ENCODE measurements at places on chromosomes 12 and 14. TPM values are rescaled to one million over a fixed set of nuclear protein-coding genes. Genes with fewer than 3 reads are reported as not detected.

DNA sequence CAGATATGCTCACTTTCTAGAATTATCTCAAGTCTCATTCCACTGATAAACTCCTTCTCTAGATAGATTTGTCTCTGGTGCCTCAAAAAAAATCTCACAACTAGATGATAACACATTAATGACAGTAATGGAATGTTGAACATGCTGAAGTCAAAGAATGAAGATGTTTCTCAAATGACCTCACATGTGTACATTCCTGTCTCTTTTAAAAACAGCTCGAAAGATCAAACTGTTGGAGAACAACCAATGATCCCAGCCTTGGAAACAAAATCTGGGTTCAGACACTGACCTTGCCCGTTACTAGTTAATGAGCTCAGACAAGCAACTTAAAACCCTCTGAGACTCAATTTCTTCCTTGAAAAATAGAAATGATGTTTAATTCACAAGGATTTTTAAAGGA, 44.7 kb upstream of the KCNJ8 start:
- H3K4me3 ChIP-seq: no peak overlapping the region
- no peaks in the 10 kb centered on the region for H3K4me1 ChIP-seq
- H3K27me3 ChIP-seq: no peaks in the 10 kb centered on the region
- no peak overlapping the region for H3K27ac ChIP-seq
- no peak for DNase-seq
- H3K36me3 ChIP-seq: no peaks in the 10 kb centered on the region

GRCh38 chr12:8829621-8830020, 7.2 kb downstream of the A2ML1 start:
- no peaks in the 10 kb centered on the region for H3K27me3 ChIP-seq
- H3K4me1 ChIP-seq: no peaks in the 10 kb centered on the region
- no peaks in the 10 kb centered on the region for H3K36me3 ChIP-seq
- H3K27ac ChIP-seq: no peak overlapping the region
- no peak for DNase-seq
- no peak overlapping the region for H3K4me3 ChIP-seq

GRCh38 chr14:89650077-89650978, 233.3 kb upstream of the FOXN3 start:
- H3K4me1 ChIP-seq: no peaks in the 10 kb centered on the region
- no peak overlapping the region for H3K4me3 ChIP-seq
- no peaks in the 10 kb centered on the region for H3K36me3 ChIP-seq
- DNase-seq: no peak
- no peaks in the 10 kb centered on the region for H3K27me3 ChIP-seq

GRCh38 chr14:52895000-52895399, 55.9 kb downstream of the FERMT2 start:
- H3K27me3 ChIP-seq: no peaks in the 10 kb centered on the region
- no peak overlapping the region for H3K4me3 ChIP-seq
- no peak overlapping the region for H3K27ac ChIP-seq
- no peak for DNase-seq
- H3K36me3 ChIP-seq: peaks cover 47% of the 10 kb centered on the region

GRCh38 chr12:2749580-2749979, 45.2 kb upstream of the FKBP4 start:
- H3K27me3 ChIP-seq: peaks cover 36% of the 10 kb centered on the region
- peak; percentile 57 for DNase-seq
- H3K27ac ChIP-seq: no peak overlapping the region
- no peaks in the 10 kb centered on the region for H3K4me1 ChIP-seq
- no peaks in the 10 kb centered on the region for H3K36me3 ChIP-seq

- no peak overlapping the region for H3K27ac ChIP-seq
- H3K36me3 ChIP-seq: no peaks in the 10 kb centered on the region
- no peak overlapping the region for H3K4me3 ChIP-seq
- H3K4me1 ChIP-seq: no peaks in the 10 kb centered on the region
These were observed 192.5 kb downstream of the KTN1 start for GRCh38 chr14:55772486-55772885.

DNA sequence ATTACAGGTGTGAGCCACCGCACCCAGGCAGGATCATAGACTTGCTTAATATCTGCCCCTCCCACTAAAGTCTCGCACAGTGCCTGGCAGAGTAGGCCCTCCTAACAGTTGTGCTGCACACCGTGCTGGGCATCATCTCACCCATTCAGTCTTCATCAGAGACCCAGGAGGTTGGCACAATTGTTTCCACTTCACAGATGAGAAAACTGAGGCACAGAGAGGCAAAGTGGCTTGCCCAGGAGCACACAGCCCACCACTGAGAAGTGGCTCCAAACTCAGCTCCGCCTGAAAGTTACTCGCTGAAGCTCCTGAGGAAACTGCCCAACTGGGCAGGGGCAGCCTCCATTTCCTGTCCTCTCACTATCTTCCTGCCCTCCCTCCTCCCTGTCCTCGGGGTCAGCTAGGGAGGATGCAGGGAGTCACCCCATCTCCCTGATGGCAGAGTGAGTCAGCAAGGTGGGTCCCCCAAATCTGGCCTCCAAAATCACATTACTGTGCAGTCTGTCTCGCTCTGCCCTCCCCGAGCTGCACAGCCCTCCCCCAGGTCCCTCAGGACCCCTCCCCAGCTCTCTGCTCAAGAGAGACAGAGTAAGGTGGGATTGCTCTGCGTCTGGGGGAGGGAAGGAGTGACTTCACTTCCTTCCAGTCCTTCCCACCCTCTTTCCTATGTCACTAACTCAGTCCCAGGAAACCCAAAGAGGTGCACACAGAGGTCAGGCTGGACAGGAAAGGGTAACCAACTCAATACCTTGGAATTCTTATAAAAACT, 5.7 kb downstream of the SLC8B1 start:
- H3K4me1 ChIP-seq: peaks cover 4% of the 10 kb centered on the region
- peaks cover 7% of the 10 kb centered on the region for H3K27me3 ChIP-seq
- no peaks in the 10 kb centered on the region for H3K36me3 ChIP-seq
- DNase-seq: no peak
- H3K4me3 ChIP-seq: no peak overlapping the region
- H3K27ac ChIP-seq: no peak overlapping the region

- H3K36me3 ChIP-seq: no peaks in the 10 kb centered on the region
- peak; percentile 62 for DNase-seq
- H3K4me3 ChIP-seq: no peak overlapping the region
These were observed 307.1 kb downstream of the RPL10L start for GRCh38 chr14:46344327-46344937.

- DNase-seq: no peak
- H3K27ac ChIP-seq: no peak overlapping the region
- peaks cover 93% of the 10 kb centered on the region for H3K27me3 ChIP-seq
- no peak overlapping the region for H3K4me3 ChIP-seq
- H3K36me3 ChIP-seq: no peaks in the 10 kb centered on the region
These were observed 51.7 kb upstream of the TBX5 start for GRCh38 chr12:114457620-114458019.

The CDCA3 gene
- 53.9 TPM for total RNA-seq

The CLEC2A gene
- total RNA-seq: not detected
